ENCODE measurements at places on chromosomes 12 and 14.

GRCh38 chr14:99551034-99551922, 52.7 kb downstream of the CCDC85C start:
- DNase-seq: no peak

DNA sequence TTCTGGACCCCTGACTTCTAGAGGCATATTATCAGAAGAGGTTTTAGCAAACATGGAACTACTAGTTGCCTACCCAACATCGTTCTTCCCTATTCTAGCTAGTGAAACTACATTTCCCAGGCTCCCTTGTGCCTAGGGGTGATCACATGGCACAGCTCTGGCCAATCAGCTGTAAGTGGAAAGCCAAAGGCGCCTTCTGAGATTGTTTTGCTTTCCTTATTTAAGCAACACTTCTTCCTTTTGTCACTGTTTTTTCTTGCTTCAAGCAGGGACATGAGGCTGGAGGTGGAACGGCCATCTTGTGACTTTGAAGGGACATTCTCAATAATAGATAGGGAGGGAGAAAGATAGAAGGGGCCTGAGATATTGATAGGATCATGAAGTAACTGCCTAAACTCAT, 136.7 kb downstream of the ZNF664 start:
- DNase-seq: no peak

GRCh38 chr14:79660053-79660939, 551.0 kb downstream of the DIO2 start:
- DNase-seq: no peak

DNA sequence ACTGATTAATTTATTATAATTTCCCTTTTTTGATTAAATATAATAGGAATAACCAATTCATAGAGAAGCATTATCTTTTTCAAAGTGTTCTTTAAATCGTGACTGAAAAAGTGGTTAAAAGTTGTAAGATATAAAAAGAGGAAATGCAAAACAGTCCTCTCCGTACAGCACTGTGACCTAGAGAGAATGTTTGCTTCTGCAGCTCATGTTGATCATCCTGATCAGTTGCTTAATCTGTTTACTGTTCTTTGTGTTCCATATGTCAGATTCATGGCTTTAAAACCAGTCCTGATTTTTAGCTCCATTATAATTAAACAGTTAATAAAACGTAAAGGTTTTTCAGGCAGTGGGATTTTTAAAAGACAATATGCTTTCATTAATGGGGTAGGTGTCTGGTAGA, 4.7 kb downstream of the TTC8 start:
- no peak for DNase-seq

GRCh38 chr12:15772405-15773018, 16.7 kb downstream of the EPS8 start:
- no peak for DNase-seq

Measured in NK-92 treated with Interleukin-12 subunit alpha and Interleukin-12 subunit beta, amount 100 ng/mL, for 24 hours (cell line).